Thoracic aorta endothelial cell (primary cell): ENCODE measurements at places on chromosomes 12 and 14. TPM values are rescaled to one million over a fixed set of nuclear protein-coding genes. Genes with fewer than 3 reads are reported as not detected.

The EP400 gene
- 28.1 and 28.3 TPM in 2 replicates for total RNA-seq

The PDE3A gene
- 64.2 and 106 TPM in 2 replicates for total RNA-seq

The BCL2L14 gene
- total RNA-seq, result not detected in 2 replicates

The SLC11A2 gene
- 53.2 and 58.2 TPM in 2 replicates for total RNA-seq

The PLEKHG7 gene
- not detected in 2 replicates for total RNA-seq

The GLIPR1L1 gene
- not detected in 2 replicates for total RNA-seq
